Myometrial cell (primary cell): ENCODE measurements at places on chromosomes 3 and 15. TPM values are rescaled to one million over a fixed set of nuclear protein-coding genes. Genes with fewer than 3 reads are reported as not detected.

The CLDN1 gene
- total RNA-seq, result 3.5 and 4.3 TPM in 2 replicates

The GCSAM gene
- not detected in 2 replicates for total RNA-seq

The COL8A1 gene
- 114 and 122 TPM in 2 replicates for total RNA-seq

The GPR176 gene
- 88.4 and 93.1 TPM in 2 replicates for total RNA-seq

The IRAK2 gene
- total RNA-seq, result 2.9 and 3.5 TPM in 2 replicates

The SCG5 gene
- total RNA-seq, result 10.7 and 15.4 TPM in 2 replicates

The SEMA6D gene
- 0.71 and 2.9 TPM in 2 replicates for total RNA-seq

The BCL2A1 gene
- total RNA-seq, result 0.71 and 0.86 TPM in 2 replicates
